ENCODE measurements at places on chromosomes 12 and 14.

- no peak for DNase-seq
Measured at GRCh38 chr14:75435473-75435872, 7.7 kb downstream of the JDP2 start.

DNA sequence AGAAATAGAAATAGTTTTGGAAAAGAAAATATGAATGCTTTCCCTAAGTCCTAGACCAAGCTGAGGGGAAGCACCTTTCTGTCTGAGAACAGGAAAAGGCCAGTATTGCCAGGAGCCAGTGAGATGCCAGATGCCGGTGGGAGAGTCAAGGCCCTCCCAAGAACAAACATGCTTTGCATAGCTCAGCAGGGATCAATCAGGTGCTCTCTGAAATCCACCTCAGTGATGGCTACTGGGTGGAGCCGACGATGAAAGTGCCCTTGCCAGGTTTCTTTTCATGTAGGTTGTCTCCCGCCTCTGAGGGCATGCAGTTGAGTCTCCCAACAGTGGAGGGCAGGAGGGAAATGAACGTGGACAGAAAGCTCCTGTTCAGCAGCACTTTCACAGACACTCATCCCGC lies 28.3 kb downstream of the DEGS2 start:
- peak; percentile 26 for DNase-seq

GRCh38 chr14:97354119-97354722 lies 557.0 kb downstream of the VRK1 start:
- no peak for DNase-seq

GRCh38 chr12:43022838-43023237 lies 433.3 kb upstream of the PRICKLE1 start:
- DNase-seq = no peak

GRCh38 chr14:69263364-69263763 lies 3.4 kb downstream of the GALNT16 start:
- peak; percentile 60 for DNase-seq

- DNase-seq = no peak
Measured at GRCh38 chr12:105970885-105971284, 167.9 kb downstream of the NUAK1 start.

DNA sequence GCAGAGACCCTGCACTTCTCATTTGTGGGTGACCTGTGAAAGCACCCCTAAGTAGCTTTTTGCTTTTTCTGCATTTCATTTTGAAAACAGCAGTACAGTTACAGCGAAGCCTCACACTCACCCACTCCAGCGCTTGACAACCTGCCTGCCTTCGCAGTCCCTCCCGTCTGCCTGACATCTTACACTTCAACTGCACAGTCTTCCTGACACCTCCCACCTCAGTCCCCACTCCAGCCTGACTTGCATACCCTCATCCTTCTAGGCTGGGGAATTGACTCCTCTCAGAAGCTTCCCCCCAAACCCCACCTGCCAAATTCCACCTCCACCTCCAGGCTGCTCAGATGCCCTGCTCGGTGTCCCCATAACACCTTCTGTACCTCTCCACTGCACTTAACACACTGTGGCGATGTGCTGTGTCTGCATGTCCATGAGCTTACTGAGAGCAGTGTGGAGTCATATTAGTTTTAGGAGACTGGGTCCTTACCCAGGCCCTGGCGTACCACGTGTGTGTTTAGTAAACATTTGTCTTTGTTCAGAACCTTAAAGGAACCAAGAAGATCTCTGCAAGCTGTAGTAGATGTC lies 159.4 kb downstream of the PRKCH start:
- DNase-seq = no peak

DNA sequence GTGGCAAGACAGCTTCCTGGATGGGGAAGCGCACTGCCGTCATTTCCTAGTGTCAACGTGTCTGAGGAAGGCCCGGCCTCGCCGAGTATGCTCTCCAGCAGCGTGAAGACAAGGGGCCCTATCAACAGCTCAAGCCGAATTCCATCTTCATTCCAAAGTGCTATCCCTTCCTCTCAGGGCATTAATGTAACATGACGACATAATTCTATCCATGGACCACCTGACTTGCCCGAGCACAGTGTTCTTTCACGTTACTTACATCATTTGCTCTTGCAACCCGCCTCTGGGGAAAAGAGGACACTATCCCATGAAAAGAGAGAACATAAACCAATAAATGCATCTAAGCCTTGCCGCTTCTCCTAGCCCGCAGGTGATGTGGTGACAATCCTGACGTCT lies 22.9 kb downstream of the CCDC92 start:
- no peak for DNase-seq

DNA sequence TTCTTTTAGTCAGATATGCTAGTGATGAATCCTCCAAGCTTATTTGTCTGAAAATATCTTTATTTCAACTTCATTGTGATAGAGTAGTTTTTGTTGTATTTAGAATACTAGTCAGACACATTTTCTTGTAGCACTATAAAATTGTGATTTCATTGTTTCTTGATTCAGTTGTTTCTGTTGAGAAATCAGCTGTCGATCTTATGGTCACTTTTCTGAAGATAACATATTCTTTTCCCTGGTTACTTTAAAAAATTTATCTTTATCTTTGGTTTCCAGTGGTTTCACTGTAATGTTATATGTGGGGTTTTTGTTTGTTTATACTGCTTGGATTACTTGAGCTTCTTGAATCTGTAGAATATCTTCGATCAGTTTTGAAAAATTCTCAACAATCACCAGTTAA lies 426.1 kb downstream of the SOX5 start:
- no peak for DNase-seq

DNA sequence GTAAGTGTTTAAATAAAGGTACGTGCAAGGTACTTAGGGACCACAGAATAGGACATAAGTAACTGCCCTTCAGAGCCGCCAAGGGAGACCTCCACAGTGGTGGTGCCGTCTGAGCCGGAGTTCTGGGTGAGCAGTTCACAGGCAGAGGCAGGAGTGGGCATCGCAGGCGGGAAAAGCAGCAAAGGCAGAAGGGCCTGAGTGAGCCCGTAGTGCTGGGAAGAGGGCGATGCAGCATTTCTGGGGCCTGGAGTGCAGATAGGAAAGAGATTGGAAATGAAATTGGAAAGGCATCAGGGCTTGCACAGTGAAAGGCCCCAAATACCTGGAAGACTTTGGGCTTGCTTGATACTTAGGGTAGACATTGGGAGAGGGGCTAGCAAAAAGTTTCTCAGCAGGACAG lies 32.9 kb downstream of the EVL start:
- DNase-seq = no peak

- DNase-seq = no peak
Measured at GRCh38 chr12:9027161-9028059, 38.1 kb downstream of the KLRG1 start.

DNA sequence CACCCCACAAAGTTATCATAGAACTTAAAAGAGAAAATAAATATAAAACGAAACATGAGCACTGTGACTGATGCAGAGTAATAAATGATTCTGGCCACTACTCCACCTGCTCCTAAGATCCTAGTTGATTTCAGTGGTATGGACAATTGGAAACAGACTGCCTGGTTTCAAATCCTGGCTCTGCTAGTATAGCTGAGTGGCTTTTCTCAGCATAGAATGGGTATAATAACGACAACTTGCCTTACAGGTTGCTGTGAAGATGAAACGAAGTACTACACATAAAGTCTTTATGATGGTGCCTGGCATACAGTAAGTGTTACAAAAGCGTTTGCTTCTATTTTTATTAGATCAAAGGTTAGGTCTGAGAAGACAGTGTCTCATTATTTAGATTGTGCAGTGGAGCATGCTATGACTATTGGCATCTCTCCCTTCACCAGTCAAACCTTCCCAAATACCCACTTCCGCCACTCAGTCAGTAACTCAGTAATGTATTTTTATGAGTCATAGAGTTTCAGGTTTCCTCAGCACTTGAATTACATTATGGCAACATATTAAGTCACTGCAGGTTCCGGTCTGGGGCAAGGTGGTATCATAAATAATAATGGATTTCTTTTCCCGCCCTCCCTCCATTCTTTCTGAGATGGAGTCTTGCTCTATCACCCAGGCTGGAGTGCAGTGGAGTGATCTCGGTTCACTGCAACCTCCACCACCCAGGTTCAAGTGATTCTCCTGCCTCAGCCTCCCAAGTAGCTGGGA lies 29.7 kb upstream of the NR2C1 start:
- DNase-seq = peak; percentile 88

DNA sequence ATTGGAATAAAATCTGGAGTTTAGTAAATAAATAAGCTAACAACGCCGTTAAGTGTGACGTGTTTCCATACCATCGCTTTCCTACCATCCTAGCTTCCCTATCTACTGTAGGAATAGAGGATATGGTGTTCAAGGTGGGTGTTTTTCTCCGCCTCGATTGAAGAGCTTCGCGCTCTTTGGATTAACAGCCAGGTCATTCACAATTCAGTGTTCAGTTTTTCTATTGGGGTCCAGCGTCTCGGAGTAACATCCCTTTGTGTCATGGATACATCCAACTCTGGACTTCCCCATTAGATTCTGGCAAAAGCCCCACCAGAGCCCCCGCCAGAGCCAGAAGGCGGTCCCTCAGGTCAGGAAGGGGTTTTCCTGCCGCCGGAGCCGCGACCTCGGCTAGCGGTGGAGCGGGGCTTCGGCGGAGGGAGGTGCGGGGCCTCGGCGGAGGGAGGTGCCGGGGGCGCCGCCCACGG lies 1.2 kb upstream of the SRGAP1 start:
- no peak for DNase-seq

DNA sequence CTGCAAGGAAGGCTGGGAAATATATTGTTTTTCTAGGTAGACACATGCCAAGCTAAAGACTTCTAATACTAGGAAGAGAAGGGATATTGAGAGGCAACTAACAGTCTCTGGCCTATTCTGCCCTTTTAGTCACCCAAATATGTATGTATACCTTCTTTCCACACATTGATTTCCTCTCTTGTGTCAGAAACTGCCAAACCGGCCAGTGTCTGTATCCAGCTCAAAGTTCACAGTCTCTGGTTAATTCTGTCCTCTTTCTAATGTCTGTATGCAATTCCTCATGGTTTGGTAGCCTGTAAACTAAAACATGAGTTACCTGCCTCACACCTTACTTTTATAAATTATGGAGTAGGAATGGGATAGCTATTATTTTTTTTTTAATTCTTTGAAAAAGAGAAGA lies 25.2 kb upstream of the CPSF6 start:
- no peak for DNase-seq

DNA sequence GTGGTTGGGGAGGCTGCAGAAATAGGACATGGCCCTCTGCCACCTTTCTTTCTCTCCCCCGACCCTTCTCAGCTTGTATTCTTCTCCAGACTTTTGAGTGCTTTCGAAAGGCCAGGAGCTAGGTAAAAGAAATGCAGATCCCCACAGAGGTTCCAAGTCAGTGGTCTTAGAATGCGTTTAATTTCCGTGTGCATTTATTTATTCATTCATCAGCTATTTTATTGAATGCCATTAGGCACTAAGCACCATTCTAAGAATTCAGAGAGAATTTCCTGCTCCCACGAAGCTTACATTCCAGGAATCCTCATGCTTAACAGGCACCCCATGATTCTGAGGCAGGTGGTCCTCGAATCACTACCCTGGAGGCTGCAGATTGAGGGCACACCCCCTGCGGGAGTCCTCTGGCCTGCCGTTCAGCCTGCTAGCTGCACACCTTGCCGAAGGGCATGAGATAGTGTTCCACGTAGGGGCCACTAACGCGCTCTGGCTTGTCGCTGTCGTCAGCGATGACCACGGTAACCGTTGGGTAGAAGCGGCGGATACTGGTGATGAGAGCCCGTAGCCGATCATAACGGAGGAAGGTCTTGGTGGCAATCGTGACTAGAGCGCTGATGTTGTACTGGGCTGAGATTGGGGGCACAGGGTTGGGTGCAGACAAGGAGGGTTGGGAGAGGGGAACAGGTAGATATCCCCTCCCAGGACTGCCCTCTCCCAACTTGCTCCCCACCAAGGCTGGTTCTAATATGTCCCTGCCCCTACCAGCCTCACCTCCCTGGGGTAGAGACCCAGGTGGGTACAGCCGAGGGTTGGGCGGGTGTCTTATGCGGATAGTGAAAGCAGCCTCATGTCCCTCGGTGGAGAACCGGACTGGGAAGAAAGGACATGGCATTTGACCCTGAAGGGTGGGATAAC lies 4.5 kb downstream of the B4GALNT1 start:
- DNase-seq = no peak

DNA sequence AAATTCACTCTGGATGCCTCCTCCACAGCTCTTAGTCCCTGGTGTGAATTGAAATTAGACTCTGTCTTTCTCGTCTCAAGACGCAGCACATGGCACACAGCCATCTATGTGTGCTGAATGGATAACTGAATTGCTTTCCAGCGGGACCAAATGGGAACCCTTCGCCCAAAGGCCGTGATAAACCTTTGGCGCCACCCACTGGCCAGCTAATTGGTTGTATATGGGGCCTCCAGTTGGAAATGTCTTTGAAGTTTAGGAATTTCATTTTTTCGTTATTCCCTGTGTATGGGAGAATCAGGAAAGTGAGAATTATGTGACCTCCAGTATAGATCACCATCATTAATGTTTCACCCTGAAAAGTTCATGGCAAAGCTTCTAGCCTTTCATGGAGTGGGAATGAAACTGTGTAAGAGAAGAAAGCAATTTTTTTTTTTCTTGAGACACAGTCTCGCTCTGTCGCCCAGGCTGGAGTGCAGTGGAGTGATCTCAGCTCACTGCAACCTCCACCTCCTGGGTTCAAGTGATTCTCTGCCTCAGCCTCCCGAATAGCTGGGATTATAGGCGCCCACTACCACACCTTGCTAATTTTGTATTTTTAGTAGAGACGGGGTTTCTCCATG lies 9.8 kb upstream of the HSP90AA1 start:
- peak; percentile 13 for DNase-seq

DNA sequence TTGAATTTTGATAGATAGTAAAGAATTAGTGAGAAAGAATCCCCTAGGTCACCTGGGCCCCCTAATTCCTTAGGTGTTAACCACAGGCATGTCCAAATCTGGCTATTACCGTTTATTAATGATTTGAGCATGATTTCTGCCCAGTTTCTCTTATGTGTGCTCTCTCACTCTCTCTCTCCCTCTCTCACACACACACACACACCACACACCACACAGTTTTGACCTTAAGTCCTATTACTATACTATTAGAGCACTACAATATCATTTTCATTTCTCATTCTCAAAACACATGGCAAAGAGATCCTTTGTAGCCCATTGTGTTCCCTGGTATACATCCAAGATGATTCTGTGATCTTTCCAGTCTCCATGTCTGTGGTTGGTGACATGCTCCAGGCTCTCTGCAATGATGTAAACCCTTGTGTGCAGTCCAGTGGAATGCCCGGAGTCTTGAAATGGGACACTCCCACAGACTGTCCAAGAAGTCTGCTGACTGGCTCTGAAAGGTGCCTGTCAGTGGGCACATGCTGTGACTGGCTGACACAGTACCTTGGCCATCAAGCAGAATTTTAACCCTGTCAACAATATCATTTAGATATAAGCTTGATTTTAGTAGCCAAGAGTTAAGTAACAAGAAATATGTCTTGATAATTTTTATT lies 96.2 kb downstream of the FIGNL2 start:
- no peak for DNase-seq
